T-cell (primary cell): ENCODE measurements at places on chromosomes 6 and 20. TPM values are rescaled to one million over a fixed set of nuclear protein-coding genes. Genes with fewer than 3 reads are reported as not detected.

GRCh38 chr20:22848364-22848763, 186.7 kb upstream of the SSTR4 start:
- H3K36me3 ChIP-seq = no peaks in the 10 kb centered on the region
- no peaks in the 10 kb centered on the region for H3K4me1 ChIP-seq
- no peak for DNase-seq
- H3K27ac ChIP-seq = no peak overlapping the region
- H3K4me3 ChIP-seq = no peak overlapping the region

GRCh38 chr6:11121851-11122250, 10.3 kb upstream of the ERVFRD-1 start:
- DNase-seq = no peak
- no peaks in the 10 kb centered on the region for H3K36me3 ChIP-seq
- no peaks in the 10 kb centered on the region for H3K4me1 ChIP-seq
- no peak overlapping the region for H3K27ac ChIP-seq

- no peaks in the 10 kb centered on the region for H3K27me3 ChIP-seq
- no peak overlapping the region for H3K27ac ChIP-seq
- H3K36me3 ChIP-seq = no peaks in the 10 kb centered on the region
Observed at GRCh38 chr20:61601853-61602252, 349.8 kb downstream of the CDH4 start.

POPDC3 gene
- total RNA-seq = not detected

- H3K27ac ChIP-seq = no peak overlapping the region
- DNase-seq = no peak
- no peaks in the 10 kb centered on the region for H3K27me3 ChIP-seq
- no peaks in the 10 kb centered on the region for H3K36me3 ChIP-seq
- peaks cover 24% of the 10 kb centered on the region for H3K4me1 ChIP-seq
Observed at GRCh38 chr6:37524025-37524969, 24.6 kb upstream of the CCDC167 start.

- H3K27me3 ChIP-seq = no peaks in the 10 kb centered on the region
- DNase-seq = no peak
- H3K4me3 ChIP-seq = no peak overlapping the region
- no peaks in the 10 kb centered on the region for H3K36me3 ChIP-seq
- H3K27ac ChIP-seq = no peak overlapping the region
Observed at GRCh38 chr6:13729891-13730290, 18.3 kb upstream of the RANBP9 start.

GRCh38 chr20:63064310-63064709, 57.5 kb upstream of the BHLHE23 start:
- DNase-seq = no peak
- H3K4me1 ChIP-seq = no peaks in the 10 kb centered on the region
- no peak overlapping the region for H3K4me3 ChIP-seq
- no peaks in the 10 kb centered on the region for H3K36me3 ChIP-seq
- no peak overlapping the region for H3K27ac ChIP-seq

GRCh38 chr6:75381877-75382633, 97.5 kb upstream of the TMEM30A start:
- DNase-seq = no peak

RSPH3 gene
- total RNA-seq = 1.5 TPM

- no peak for DNase-seq
- no peak overlapping the region for H3K4me3 ChIP-seq
- no peaks in the 10 kb centered on the region for H3K27me3 ChIP-seq
- H3K36me3 ChIP-seq = no peaks in the 10 kb centered on the region
- H3K4me1 ChIP-seq = no peaks in the 10 kb centered on the region
Observed at GRCh38 chr20:49397525-49397924, 84.9 kb downstream of the KCNB1 start.

- no peak overlapping the region for H3K27ac ChIP-seq
- H3K36me3 ChIP-seq = no peaks in the 10 kb centered on the region
- no peaks in the 10 kb centered on the region for H3K4me1 ChIP-seq
- H3K4me3 ChIP-seq = no peak overlapping the region
Observed at GRCh38 chr6:124026694-124027093, 223.0 kb downstream of the NKAIN2 start.

- no peaks in the 10 kb centered on the region for H3K27me3 ChIP-seq
- no peaks in the 10 kb centered on the region for H3K36me3 ChIP-seq
- H3K4me3 ChIP-seq = no peak overlapping the region
- DNase-seq = no peak
Observed at GRCh38 chr6:111971866-111972532, 81.9 kb upstream of the CCN6 start.

DNA sequence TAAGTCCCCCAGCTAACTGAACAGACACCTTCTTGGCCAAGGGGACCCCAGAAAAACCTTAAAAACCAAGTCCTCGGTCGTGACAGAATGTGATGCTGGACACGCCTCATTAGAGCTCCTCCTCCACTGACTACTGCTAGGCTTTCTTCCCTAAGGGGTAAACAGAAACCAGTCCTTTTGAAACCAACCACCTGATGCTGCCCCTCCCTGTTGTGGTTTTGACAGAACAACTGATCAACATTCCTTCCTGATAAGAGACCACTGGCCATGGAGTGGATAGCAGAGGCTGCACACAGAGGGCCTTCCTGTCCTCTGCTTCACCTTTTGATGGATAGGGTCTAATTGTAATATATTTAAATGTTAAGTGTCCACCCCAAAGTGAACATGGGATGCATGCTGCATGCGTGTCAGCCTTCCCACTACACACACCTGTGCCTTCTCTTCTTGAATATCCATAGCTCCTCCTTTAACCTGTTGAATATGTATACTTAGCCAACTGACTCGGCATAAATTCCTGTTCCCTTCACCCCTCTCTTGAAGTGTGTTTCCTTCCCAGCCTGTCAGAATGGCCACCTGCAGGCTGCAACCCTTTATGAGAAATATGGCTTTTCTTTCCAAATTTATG, 27.9 kb upstream of the SLC2A12 start:
- no peaks in the 10 kb centered on the region for H3K36me3 ChIP-seq
- no peaks in the 10 kb centered on the region for H3K4me1 ChIP-seq
- H3K27ac ChIP-seq = no peak overlapping the region
- H3K4me3 ChIP-seq = no peak overlapping the region
- H3K27me3 ChIP-seq = no peaks in the 10 kb centered on the region

DNA sequence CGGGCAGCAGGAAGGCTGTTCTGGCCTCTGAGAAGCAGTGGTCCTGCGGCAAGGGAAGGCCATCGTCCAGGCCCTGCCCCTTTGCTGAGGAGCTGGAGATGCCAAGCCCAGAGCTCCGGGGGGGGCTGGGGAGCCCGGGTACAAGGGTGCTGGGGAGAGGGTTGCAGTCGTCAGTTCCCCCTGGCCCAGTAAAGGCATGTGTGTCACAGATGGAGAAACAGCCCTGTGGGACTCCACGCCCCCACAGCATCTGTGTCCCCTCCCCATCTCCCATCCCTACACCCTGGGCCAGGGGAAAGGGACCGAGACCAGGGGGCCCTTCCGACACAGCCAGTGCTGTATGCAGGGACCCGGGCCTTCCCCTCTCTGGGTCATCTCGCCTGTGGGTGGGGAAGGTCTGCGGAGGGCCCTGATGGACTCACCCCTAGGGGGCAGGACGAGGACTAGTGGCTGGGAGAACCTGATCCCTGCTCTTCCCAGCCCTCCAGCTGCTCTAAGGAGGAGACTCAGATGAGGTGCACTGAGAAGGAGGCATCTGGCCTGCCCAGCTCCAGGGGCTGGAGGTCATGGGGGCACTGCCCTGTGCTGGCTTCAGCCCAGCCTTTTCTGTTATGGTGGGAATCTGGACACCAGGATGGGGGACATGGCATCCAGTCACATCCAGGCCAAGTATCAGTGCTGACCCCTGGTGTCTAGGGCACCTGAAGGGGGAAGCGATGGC, 609 bp downstream of the MYL9 start:
- no peak for DNase-seq
- peaks cover 8% of the 10 kb centered on the region for H3K4me1 ChIP-seq
- no peak overlapping the region for H3K27ac ChIP-seq
- H3K36me3 ChIP-seq = no peaks in the 10 kb centered on the region

GRCh38 chr20:37411408-37412219, 65.7 kb downstream of the SRC start:
- H3K27me3 ChIP-seq = no peaks in the 10 kb centered on the region
- no peak overlapping the region for H3K27ac ChIP-seq
- DNase-seq = no peak

CLVS2 gene
- not detected for total RNA-seq

- no peaks in the 10 kb centered on the region for H3K36me3 ChIP-seq
- no peak overlapping the region for H3K4me3 ChIP-seq
- no peak overlapping the region for H3K27ac ChIP-seq
- DNase-seq = no peak
- peaks cover 23% of the 10 kb centered on the region for H3K4me1 ChIP-seq
Observed at GRCh38 chr6:31767096-31767645, 4.7 kb downstream of the SAPCD1 start.

- H3K36me3 ChIP-seq = no peaks in the 10 kb centered on the region
- no peak overlapping the region for H3K27ac ChIP-seq
- peaks cover 23% of the 10 kb centered on the region for H3K27me3 ChIP-seq
- no peak overlapping the region for H3K4me3 ChIP-seq
Observed at GRCh38 chr6:75213112-75213511, 7.3 kb upstream of the COL12A1 start.

JPH2 gene
- total RNA-seq = not detected

GRCh38 chr6:111469543-111469942, 13.5 kb downstream of the REV3L start:
- DNase-seq = no peak
- H3K27me3 ChIP-seq = no peaks in the 10 kb centered on the region
- no peak overlapping the region for H3K4me3 ChIP-seq
- no peaks in the 10 kb centered on the region for H3K36me3 ChIP-seq
- H3K27ac ChIP-seq = no peak overlapping the region

SRSF12 gene
- total RNA-seq = not detected

- H3K4me3 ChIP-seq = no peak overlapping the region
- no peaks in the 10 kb centered on the region for H3K4me1 ChIP-seq
- H3K27ac ChIP-seq = no peak overlapping the region
- H3K27me3 ChIP-seq = peaks cover 7% of the 10 kb centered on the region
- H3K36me3 ChIP-seq = no peaks in the 10 kb centered on the region
Observed at GRCh38 chr6:13831615-13832014, 17.3 kb upstream of the MCUR1 start.

PRKN gene
- total RNA-seq = 3.6 TPM

PHACTR3 gene
- total RNA-seq = not detected

DNA sequence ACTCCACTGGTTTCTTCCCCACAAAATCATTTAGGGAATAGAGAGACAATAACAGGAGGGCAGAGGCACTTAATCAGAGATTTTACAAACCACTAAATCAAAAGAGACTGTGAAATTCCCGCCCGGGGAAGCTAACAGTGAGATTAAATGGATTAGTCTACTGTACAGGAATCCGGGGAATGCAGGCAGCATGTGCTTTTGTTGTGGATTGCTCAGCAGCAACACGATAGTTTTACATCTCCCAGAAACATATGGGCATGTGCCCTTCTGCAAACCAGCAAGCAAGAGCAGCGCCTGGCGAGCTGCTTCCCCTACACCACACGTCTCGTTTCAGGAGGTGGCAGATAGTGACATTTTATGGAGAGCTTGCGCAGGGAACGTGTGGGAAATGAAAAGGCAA, 382.3 kb downstream of the CD83 start:
- H3K27ac ChIP-seq = no peak overlapping the region
- H3K4me1 ChIP-seq = no peaks in the 10 kb centered on the region
- no peaks in the 10 kb centered on the region for H3K27me3 ChIP-seq
- H3K4me3 ChIP-seq = no peak overlapping the region

DNA sequence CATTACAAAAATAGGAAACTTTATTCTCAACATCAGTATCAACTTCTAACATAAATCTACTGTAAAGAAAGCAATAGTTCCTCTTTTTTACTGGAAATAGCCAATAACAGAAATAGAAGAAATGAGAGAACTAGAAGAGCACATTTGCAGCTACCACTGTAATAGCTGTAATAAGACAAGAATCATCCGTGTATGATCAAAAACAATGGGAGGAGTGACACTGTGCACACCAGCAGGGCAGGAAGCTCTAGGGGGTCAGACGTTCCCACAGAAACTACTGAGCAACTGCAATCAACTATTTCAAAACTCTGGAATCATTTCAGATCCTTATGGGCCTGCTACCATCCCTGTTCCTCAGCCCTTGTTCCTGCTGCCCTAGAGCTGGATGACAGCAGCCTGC, 43.7 kb downstream of the NINL start:
- no peaks in the 10 kb centered on the region for H3K36me3 ChIP-seq
- no peak for DNase-seq
- no peaks in the 10 kb centered on the region for H3K4me1 ChIP-seq
- no peaks in the 10 kb centered on the region for H3K27me3 ChIP-seq
- H3K27ac ChIP-seq = no peak overlapping the region

DNA sequence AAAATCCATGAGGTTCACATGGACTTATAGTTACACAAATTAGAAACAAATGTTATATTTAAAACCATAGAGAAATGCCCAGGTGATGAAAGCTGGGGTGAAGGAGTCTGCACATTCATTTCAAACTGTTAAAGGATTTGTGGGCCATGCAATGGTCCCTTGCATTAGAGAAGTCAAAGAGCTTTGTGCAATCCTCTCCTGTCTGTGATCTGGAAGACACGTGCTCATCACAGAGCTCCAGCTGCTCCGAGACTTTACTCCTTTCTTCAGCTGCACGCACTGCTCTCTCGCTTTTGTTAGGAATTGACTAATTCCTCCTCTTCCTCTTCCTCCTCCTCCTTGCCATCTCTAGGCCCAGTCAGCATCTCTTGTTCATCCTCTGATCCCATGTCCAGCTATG, 4.1 kb upstream of the AIF1 start:
- H3K27ac ChIP-seq = no peak overlapping the region
- peaks cover 12% of the 10 kb centered on the region for H3K4me1 ChIP-seq
- H3K27me3 ChIP-seq = peaks cover 2% of the 10 kb centered on the region
- no peak for DNase-seq
- H3K4me3 ChIP-seq = no peak overlapping the region

LY6G6C gene
- total RNA-seq = not detected

- no peak for DNase-seq
- peaks cover 3% of the 10 kb centered on the region for H3K36me3 ChIP-seq
- no peaks in the 10 kb centered on the region for H3K27me3 ChIP-seq
Observed at GRCh38 chr20:32896521-32897280, 38.0 kb downstream of the EFCAB8 start.

NR2E1 gene
- total RNA-seq = not detected

- H3K4me1 ChIP-seq = no peaks in the 10 kb centered on the region
- no peaks in the 10 kb centered on the region for H3K27me3 ChIP-seq
- DNase-seq = no peak
Observed at GRCh38 chr6:98909236-98909635, 38.5 kb downstream of the FBXL4 start.

NNAT gene
- not detected for total RNA-seq

HLA-DPB1 gene
- total RNA-seq = 41.2 TPM

PSORS1C1 gene
- total RNA-seq = not detected

TREM1 gene
- total RNA-seq = not detected

PACRG gene
- 3.0 TPM for total RNA-seq

DNA sequence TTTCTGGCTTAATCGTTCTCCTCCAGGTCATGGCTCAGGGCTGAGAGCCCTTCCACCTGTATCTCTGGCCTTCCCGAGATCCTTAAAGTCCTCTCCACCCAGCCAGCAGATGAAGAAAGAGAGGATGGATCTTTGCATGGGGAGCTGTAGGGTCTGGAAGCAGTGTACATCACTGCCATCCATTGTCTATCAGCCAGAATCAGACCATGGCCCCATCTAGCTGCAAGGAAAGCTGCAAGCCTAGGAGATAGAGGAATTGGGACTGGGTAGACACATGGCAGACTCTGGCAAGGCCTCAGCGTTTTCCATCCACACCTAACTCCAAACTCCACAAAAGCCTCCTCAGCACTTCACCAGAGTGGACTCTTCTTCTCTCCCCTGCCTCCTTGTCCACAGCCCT, 113.8 kb upstream of the MAFB start:
- no peak overlapping the region for H3K27ac ChIP-seq
- no peak overlapping the region for H3K4me3 ChIP-seq
- peaks cover 5% of the 10 kb centered on the region for H3K27me3 ChIP-seq
- no peaks in the 10 kb centered on the region for H3K4me1 ChIP-seq

- no peak overlapping the region for H3K27ac ChIP-seq
- no peaks in the 10 kb centered on the region for H3K4me1 ChIP-seq
- no peaks in the 10 kb centered on the region for H3K36me3 ChIP-seq
- no peak overlapping the region for H3K4me3 ChIP-seq
Observed at GRCh38 chr20:5919626-5920544, 30.4 kb downstream of the TRMT6 start.

MCCD1 gene
- not detected for total RNA-seq
